Testis (tissue), 5 donors: ENCODE measurements at places on chromosomes 5 and 9.
A peak's percentile ranks its signal among the peaks of the same experiment; 100 is the strongest.

GRCh38 chr9:87148331-87149104 lies 201.2 kb upstream of the GAS1 start:
- peak; percentile 79 for DNase-seq

DNA sequence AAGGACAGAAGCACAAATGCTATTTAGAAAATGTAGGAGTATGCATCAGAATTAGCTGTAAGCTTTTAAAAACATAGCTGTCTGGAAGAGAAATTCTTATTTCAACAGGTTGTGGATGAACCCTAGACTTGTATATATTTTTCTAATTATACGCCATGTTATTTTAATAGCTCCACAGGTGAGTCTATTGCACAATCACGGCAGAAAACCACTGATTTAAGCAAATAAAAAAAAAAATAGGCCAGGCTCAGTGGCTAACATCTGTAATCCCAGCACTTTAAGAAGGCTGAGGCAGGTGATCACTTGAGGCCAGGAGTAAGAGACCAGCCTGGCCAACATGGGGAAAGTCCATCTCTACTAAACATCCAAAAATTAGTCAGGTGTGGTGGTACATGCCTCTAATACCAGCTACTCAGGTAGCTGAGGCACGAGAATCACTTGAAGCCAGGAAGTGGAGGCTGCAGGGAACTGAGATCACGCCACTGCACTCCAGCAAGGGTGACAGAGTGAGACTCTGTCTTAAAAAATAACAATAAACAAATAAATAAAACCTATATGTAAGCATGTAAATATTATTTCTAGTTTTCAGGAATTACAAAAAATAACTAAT lies 11.7 kb downstream of the TRIM23 start:
- no peak for DNase-seq

DNA sequence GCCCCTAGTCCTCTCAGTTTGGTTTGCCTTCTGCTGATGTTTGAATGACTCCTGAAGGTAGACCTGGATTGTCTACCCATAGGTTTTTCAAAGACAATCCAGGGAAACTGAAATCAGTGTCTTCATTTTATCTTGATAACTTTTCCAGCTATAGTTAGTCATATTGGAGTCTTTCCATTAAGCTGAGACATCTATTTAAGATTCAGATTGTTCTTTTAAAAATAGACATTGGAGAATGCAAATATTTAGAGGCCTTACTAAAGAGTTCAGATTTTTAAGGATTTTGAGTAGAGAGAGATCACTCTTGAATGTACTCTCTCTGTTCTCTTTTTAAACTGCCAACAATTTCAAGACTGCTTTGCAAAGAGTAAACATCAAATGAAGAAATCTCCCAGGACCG lies 69.1 kb downstream of the GDNF start:
- DNase-seq: no peak

DNA sequence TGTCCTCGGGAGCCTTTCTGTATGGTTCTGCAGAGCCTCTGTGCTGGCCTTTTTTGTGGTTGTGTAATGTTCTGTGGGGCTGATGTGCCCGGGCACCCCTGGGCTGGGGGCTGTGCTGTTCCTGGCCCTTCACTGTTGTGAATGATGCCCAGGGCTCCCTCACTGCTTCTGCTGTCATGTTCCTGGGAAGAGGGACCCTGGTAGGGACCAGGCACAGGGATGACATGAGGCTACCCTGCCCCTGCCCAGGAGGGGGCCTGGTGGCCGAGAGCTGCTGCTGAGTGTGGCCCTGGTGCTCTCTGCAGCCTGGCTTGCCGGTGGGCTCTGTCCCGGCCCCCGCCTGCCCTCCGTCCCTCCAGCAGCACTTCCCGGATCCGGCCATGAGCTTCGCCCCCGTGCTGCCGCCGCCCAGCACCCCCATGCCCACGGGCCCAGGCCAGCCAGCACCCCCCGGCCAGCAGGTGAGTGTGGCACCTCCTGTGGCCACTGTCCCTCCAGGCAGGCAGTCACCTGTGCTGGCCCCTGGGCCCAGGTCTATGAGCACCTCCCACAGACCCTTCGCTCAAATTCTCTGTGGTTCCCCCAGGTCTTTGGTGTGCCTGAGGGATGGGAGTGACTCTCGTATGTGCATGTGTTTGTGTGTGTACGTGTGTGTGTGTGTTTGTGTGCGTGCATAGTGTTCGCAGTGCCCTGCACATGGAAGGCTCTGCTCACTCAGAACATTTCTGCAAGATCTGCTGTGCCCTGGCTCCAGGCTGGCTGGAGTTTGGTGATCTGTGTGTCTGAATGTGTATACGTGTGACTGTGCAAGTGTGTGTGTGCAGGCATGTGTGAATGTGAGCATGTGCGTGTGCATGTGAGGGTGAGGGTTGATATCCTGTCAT lies 72.3 kb downstream of the WNK2 start:
- no peak for DNase-seq

- DNase-seq: no peak
These were observed 29.5 kb upstream of the GRPEL2 start for GRCh38 chr5:149315753-149316152.

DNA sequence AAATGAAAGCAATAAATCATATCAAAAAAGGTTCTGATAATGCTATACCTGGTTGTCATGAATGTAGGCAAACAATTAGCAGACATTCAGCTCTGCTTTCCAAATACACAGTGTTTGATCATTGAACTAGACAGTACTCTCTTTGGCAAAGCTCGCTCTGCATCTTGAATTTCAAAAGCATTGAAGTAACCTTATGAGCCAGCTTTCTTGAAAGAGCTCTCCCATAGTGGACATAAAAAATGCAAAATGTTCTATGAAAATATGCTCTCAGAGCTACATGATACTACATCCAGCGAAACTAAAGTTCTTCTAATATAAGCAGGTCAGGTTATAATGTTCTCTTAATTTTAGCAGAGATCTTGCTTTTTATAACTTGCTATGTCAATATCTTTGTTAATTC lies 533.4 kb downstream of the CSNK1G3 start:
- no peak for DNase-seq

DNA sequence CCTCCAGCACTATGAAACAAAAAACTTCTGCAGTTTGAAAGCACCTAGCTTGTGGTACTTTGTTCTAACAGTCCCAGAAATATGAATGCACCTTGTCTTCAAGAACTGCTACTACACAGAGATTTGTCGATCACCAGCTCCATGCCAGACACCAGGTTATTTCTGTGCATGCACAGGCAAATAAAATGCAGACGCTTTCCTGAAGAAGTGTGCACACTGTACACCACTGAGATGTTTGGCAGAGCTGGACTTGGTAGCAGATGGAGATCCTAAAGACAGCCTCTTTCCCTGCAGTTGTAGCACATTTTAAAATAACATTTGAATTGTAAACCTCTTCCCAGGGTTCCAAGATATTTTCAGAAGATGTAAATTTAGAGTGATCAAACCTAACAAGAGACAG lies 730.0 kb downstream of the MTRR start:
- no peak for DNase-seq

DNA sequence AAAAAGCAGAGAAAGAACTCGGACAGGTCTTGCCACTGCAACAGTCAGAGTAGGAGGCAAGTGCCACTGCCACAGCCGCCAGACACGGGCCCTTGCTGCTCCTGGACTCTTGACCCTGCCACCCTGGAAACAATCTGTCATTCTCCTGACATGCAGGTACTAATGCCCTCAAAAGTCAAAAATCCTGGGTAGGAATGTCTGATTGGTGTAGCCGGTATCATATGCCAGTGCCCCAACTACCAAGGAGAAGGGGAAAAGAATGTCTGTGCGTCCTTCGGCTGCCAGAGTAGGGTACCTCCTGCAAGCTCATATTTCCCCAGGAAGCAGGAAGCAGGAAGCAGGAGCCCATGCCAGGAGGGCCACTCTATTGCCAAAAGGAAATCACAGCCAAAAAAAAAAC lies 30.5 kb upstream of the F2RL1 start:
- no peak for DNase-seq

- DNase-seq: no peak
These were observed 2.0 kb downstream of the SPINK7 start for GRCh38 chr5:148314187-148314586.

- no peak for DNase-seq
These were observed 3.2 kb downstream of the C1QTNF2 start for GRCh38 chr5:160367261-160367660.

GRCh38 chr5:118506217-118506852 lies 482.0 kb downstream of the DTWD2 start:
- no peak for DNase-seq

- DNase-seq: peak; percentile 25
These were observed 1.4 kb downstream of the PCDHA13 start for GRCh38 chr5:140883373-140883772.

DNA sequence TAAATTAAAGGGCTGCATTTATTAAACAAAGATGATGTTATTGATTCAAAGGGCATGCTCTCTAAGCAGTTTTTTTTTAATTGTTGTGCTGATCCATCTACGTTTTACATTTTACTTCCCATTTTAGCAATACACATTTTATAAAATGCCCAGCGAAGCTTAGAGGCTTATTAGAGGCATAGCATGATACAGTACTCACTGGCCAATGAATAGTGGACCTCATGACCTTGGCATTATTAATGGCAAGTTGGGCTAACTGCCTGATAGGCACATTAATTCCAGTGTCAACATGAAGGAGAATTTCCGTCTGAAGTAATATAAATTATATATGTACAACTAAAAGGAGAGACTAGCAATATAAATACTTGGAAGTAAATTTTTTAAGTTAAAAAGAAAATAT lies 837.2 kb downstream of the EFNA5 start:
- DNase-seq: no peak

DNA sequence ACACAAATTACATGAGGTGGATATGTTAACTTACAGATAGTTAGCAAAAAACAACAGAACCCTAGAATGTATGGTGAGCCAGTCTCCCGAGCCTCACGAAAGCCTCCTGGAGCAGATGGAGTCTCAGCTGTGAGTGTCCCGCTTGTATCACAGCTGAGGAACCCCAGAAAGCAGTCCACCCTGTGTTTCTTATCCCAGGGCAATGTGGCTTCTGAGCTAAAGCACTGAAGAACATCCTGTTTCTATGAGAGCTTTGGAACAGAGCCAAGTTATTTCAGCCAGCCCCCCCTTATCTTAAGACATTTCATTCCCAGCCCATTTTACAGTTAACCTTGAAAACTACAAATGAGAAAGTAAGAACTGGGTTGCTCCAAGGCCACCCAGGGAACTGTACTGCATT lies 1220.9 kb upstream of the CDH6 start:
- DNase-seq: no peak

DNA sequence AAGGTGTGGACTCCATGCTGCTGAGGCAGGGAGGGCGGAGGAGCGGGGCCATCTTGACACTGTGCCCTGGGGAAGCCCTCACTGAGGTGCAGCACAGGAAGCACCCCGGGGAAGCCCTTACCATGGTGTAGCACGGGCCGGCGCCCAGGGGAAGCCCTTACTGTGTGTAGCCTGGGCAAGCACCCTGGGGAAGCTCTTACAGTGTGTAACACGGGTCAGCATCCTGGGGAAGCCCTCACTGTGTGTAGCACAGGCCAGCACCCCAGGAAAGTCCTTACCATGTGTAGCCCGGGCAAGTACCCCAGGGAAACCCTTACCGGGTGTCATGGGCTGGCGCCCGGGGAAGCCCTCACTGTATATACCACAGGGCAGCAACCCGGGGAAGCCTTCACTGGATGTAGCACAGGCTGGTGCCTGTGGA lies 62.6 kb upstream of the ZNF354B start:
- no peak for DNase-seq

DNA sequence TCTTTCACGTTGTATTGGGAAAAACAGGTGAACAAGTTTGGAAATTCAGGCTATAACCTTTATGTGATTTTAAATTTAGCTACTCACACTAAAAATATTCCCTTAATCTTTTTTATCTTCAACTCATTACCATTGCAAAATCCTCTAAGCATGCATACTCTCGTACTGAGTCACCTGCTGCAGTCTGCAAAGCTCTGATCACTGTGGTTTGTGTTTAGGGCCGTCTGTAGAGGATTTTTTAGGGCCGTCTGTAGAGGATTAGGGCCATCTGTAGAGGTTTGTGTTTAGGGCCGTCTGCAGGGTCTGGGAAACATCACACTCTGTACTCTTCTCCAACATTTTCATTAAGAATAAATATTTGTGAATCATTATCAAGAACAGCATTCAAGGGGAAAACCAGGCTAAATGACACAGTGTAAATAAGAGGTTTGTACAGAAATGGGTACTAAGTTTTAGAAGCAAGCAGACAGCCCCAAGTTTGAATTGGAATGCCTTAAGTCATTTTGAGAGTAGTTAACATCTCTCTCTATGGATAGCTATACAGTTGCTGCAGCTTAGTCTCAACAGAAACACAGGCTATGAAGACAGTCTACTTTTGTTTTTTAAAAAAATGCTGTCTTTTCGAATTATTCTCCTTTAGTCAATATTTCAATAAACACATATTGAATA lies 155.0 kb upstream of the TSLP start:
- no peak for DNase-seq

DNA sequence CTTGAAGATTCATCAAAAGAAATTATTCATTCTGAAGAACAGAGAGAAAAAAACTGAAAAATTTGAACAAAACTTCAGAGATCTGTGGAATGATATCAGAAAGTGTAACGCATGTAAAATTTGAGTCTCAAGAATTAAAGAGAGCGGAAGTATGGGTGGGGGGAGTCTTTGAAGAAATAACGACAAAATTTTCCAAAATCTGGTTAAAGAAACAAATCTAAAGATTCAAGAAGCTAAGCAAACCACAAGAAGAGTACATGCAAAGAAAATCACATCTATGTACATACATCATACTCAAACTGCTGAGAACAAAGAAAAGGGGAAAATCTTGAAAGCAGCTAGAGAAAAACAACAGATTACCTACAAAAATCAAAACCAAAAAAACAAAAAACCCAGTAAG lies 149.4 kb upstream of the TBCA start:
- no peak for DNase-seq

- no peak for DNase-seq
These were observed 27.3 kb downstream of the PNPLA7 start for GRCh38 chr9:137522746-137523455.

DNA sequence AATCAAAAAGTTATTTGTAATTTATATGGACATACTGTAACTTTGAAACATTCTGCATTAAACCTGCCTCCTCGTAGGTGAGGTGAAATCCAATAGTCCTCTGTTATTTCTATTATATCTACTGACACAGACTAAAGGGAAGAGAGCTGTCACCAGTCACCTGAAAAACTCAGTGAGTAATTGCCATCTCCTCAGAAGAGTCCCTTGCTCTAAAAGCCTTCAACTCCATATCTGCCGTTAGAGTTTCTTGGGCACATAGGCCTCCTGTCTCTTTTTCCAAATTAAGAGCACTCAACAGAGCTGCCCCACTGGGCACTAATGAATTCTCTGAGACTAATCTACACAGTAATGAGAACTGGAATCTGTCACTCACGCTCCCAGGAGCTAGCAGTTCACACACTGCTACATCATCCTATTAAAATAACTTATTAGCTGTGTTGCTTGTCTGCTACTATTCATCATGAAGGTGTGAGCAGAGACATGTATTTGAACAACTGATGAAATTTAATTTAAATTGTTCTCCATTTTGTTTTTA lies 67.3 kb upstream of the VCAN start:
- no peak for DNase-seq
